Upper lobe of left lung (tissue), 6 donors: ENCODE measurements at places on chromosomes 2 and 18.

DNA sequence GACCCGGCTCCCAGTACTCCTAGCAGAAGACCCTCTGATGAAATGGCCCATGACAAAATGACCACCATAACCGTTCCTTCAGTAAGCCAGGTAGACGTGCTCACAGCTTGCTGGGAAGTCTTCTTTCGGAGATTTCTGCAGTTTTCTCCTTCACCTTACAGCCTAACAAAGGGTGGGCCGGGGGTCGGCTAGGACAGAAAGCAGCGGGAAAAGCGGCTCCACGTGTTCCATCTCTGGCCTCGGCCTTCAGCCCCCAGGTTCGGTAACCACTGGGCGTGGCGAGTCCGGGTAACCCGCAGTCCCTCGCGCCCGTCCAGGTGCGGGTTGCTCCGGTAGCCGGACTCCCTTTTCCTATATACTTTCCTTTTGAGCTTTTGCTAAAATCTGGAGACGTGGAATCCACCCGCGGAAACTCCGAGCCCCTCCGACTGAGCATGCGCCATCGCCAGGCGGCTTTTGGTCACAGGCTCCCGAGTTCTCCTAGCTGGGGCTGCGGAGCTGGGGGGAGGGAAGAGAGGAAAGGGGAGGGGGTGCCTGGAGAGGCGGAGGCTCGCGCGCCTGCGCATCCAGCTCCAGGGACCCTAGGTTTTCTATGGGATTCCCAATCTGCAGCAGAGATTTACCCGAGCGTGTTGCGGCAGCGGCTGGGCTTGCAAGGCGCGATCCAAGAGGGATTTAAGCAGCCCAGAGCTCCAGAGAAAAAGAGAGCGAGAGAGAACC is at the start of gene VSNL1:
TSS of gene VSNL1 (plus strand) at position 604 of the 720 bp plus-strand sequence. CDS start 51,379 bp downstream, outside the sequence.
- peak within 1 kb of the TSS; percentile 70 for H3K27ac ChIP-seq
- no peaks in the 10 kb centered on the region for H3K36me3 ChIP-seq
- H3K27me3 ChIP-seq: no peaks in the 10 kb centered on the region
- H3K4me1 ChIP-seq: peaks cover 29% of the 10 kb centered on the region
- peak; percentile 88 for DNase-seq
- peak within 1 kb of the TSS; percentile 37 for H3K4me3 ChIP-seq

DNA sequence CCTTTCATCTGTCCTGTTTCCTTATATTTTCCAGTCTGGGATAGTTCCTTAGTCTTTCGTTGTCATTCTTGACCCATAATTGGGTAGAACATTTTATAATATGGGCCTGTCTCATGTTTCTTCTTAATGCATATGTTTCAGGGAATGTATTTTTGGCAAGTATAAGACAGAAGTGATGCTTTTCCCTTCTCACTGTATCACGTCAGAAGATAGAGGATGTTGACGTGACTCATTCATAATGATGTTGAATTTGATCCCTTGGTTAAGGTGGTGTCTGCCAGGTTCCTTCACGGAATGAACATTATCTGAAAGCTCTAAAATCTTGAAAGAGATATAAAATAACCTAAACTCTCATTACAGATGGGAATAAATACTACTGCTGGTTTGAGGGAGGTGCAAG is 18.8 kb downstream of the CDH7 start:
- H3K36me3 ChIP-seq: no peaks in the 10 kb centered on the region
- H3K4me1 ChIP-seq: no peaks in the 10 kb centered on the region
- no peak overlapping the region for H3K4me3 ChIP-seq
- H3K27ac ChIP-seq: no peak overlapping the region

- H3K4me1 ChIP-seq: no peaks in the 10 kb centered on the region
- DNase-seq: no peak
- no peak overlapping the region for H3K27ac ChIP-seq
- no peaks in the 10 kb centered on the region for H3K27me3 ChIP-seq
- H3K36me3 ChIP-seq: no peaks in the 10 kb centered on the region
Measured at GRCh38 chr2:196502386-196502785, 137.1 kb upstream of the CCDC150 start.

DNA sequence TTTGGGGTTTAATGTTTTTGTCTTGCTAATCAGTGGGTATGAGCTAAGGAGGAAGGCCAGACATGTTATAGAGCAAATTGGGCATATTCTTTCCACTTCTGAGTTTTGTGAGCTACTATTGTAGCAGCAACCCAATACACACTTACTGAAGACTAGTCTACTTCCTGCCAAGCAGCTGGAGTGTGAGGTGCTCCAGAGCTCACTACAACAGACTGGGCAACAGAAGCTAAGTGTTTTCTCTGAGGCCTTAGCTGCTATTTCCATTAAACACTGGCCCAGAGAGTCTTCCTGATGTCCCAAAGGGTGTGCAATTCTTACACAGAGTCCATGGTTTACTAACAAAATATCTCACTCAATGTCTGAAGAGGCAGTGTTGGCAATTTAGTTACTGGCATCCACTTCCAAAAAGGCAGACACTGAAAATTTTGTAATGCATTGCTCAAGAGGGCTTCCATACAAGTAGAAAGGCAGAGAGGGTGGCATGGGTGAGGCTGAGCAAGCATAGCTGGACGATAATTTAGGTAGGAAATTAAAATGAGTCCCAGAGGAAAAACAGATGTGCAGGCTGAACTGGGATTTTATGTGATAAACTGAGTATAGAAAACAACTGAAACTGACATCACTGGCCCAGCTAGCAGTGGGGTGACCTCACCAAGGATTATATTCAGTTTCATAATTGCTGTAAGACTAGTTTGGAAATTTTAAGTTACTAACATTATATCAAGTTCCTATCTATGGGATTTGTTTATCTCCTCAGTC is 68.6 kb downstream of the ZC3H6 start:
- no peak for DNase-seq
- no peaks in the 10 kb centered on the region for H3K27me3 ChIP-seq
- H3K4me1 ChIP-seq: no peaks in the 10 kb centered on the region
- H3K36me3 ChIP-seq: no peaks in the 10 kb centered on the region

DNA sequence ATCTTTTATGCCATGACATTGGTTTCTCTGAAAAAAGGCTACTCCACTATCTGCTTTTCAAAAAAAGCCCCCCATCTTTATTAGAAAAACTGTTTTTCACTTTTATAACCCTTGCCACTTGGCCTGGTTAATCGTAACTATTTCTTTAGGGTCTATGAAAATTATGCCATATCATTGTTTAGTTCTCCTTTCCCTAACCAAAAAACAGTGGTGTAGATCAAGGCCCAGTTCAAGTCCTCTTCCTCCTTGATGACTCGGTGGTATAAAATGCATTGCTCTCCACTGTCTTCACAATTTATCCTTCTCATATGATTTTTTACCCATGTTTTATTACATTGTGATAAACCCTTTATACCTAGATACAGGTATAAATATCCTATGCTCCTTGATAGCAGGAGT is 205.5 kb downstream of the ZNF521 start:
- no peak for DNase-seq
- no peak overlapping the region for H3K4me3 ChIP-seq
- H3K27ac ChIP-seq: no peak overlapping the region
- H3K27me3 ChIP-seq: no peaks in the 10 kb centered on the region

DNA sequence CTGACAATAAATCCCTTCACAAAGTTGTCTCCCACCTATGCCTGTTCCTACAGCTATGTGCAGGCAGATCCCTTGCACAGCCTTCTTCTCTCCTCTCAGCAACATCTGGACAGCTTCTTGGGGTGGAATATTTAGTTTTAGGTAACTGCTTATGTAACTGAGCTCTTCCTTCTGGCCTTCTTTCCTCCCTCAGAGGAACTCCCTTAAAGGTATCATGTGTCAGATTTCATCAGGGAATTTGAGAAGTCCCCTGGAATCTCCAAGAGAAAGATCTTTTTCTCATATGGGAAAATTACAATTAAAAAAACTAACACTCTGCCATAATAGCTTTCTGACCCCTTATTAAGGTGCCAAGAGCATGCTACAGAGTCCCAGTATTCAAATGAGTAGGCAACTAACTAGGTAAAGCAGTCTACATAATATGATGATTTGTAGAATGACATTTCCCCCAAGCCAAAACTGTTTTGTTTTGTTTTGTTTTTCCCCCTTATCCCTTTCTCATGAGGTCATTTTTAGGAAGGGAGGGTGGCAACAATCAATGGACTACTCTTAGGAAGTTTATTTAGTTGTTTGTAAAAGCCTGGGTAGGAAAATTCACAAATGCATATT is 2.4 kb downstream of the TMEM200C start:
- DNase-seq: no peak
- H3K36me3 ChIP-seq: no peaks in the 10 kb centered on the region
- peaks cover 14% of the 10 kb centered on the region for H3K27me3 ChIP-seq
- peaks cover 25% of the 10 kb centered on the region for H3K4me1 ChIP-seq
- no peak overlapping the region for H3K4me3 ChIP-seq
- H3K27ac ChIP-seq: no peak overlapping the region

DNA sequence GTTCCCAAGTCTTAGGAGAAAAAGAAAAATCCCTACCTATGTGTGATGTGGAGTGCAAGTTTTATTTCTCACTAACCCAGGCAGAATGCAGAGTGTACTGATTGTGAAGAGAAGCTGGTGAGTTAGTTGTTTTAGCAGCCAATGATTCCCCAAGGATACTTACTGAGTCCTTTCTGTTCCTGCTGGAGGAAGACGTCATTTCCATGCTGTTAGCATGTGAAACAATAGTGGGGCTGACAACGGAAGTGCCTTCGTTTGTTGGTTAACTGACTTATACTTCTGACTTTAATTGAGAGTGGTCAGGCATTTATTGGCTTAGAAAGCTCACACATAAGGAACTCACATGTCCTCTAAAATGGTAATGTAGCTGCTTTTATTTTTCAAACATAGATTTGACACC is 180.6 kb downstream of the MC4R start:
- DNase-seq: no peak

DNA sequence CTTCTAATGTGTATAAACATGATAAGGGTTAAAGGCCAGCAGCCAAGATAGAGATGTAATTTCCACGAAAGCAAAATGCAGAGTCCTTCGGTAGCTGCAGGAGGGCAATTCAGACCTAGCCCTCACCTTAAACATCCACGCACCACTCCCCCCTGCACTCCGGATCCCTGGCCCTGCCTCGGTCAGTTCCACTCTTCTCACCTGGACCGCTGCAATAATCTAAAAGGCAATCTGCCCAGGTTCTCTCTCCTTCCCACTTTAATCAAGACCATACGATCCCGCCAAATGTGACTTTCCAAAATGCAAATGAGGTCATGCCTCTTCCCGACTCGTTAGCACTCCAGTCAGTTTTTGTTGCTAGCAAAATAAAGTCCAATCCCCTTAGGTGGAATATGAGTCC is 485.2 kb downstream of the EIPR1 start:
- H3K36me3 ChIP-seq: no peaks in the 10 kb centered on the region
- no peak overlapping the region for H3K27ac ChIP-seq
- H3K4me3 ChIP-seq: no peak overlapping the region
- no peaks in the 10 kb centered on the region for H3K27me3 ChIP-seq

GRCh38 chr2:70668911-70669310 is 99.1 kb downstream of the ADD2 start:
- no peak overlapping the region for H3K27ac ChIP-seq
- no peaks in the 10 kb centered on the region for H3K4me1 ChIP-seq
- no peaks in the 10 kb centered on the region for H3K36me3 ChIP-seq
- H3K4me3 ChIP-seq: no peak overlapping the region
- no peak for DNase-seq
- H3K27me3 ChIP-seq: no peaks in the 10 kb centered on the region

GRCh38 chr2:66271777-66272176 is 163.1 kb upstream of the MEIS1 start:
- H3K27me3 ChIP-seq: no peaks in the 10 kb centered on the region
- no peak for DNase-seq
- H3K4me1 ChIP-seq: no peaks in the 10 kb centered on the region

DNA sequence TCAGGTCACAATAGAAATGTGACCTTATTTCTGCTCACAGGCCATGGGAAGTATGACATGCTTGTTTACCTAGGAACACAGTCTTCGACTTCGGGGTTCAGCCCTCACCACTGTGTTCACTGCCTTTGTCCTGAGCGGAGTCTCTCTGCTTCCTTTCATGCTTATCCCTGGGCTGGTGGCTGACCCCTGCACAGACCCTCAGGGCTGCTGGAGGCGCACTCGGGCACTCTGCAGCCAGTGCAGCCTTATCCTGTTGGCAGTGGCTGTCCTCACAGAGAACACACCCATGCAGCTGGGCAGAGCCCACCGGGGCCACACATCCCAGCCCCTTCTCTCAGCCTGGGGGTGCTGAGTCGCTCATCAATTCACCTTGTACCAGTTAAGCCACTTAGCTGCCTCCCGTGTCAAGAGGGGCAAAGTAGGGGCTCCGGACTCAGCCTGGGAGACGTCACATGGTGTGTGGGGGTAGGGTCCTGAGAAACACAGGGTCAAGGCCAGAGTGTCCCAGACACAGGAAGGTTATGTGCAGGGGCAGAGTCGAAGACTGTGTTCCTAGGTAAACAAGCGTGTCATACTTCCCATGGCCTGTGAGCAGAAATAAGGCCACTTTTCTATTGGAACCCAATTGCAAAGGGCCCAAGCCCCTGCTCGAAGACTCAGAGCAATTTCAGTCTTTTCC is 107.5 kb downstream of the FAM210A start:
- H3K4me3 ChIP-seq: no peak overlapping the region
- no peaks in the 10 kb centered on the region for H3K27me3 ChIP-seq
- DNase-seq: no peak
- H3K36me3 ChIP-seq: no peaks in the 10 kb centered on the region
- peaks cover 12% of the 10 kb centered on the region for H3K4me1 ChIP-seq

DNA sequence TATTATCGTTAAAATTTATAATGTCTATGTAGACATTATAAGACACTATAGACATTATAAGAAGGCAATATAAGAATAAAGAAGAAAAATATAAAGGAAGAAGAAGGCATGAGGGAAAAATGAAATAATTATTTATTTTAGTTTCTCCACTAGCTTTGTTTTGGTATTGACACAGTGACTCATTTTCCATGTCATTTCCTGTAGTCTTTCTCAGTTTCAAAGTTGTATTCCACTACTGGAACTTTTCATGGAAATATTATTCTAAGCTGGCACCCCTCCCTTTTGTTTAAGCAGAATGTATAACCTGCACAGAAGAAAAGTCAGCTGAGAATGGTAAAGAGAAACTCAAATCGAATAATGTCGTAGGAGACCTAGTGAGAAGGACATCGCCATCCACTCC is 234.2 kb upstream of the NETO1 start:
- no peak overlapping the region for H3K27ac ChIP-seq
- no peaks in the 10 kb centered on the region for H3K36me3 ChIP-seq
- no peak for DNase-seq
- no peaks in the 10 kb centered on the region for H3K4me1 ChIP-seq
- no peaks in the 10 kb centered on the region for H3K27me3 ChIP-seq

DNA sequence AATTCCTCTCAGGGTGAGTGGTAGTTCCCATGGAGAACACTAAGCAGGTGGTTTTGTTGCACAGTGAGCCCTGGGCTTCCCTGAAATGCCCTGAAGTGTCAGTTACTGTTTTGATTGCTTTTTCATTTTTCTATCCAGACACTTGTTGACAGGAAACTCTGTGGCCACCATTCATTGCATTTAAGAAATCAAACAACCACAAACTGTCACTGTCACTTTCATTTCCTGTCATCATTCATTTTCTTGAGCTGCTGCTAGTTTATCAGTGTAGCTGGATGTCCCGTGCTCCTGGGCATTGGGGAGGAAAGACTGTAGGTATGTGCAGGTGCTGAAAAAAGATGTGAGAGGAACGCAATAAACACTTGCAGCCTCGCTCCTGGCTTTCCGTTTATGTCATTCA is 891.6 kb upstream of the ZEB2 start:
- H3K36me3 ChIP-seq: no peaks in the 10 kb centered on the region
- H3K4me3 ChIP-seq: no peak overlapping the region
- no peak for DNase-seq
- H3K27me3 ChIP-seq: no peaks in the 10 kb centered on the region
